Panc1 (cell line): ENCODE measurements at places on chromosomes 4 and X. TPM values are rescaled to one million over a fixed set of nuclear protein-coding genes. Genes with fewer than 3 reads are reported as not detected.

The MAP3K15 gene
- 4.9 TPM for total RNA-seq

The MTM1 gene
- 24.0 TPM for total RNA-seq

The POU4F2 gene
- not detected for total RNA-seq

DNA sequence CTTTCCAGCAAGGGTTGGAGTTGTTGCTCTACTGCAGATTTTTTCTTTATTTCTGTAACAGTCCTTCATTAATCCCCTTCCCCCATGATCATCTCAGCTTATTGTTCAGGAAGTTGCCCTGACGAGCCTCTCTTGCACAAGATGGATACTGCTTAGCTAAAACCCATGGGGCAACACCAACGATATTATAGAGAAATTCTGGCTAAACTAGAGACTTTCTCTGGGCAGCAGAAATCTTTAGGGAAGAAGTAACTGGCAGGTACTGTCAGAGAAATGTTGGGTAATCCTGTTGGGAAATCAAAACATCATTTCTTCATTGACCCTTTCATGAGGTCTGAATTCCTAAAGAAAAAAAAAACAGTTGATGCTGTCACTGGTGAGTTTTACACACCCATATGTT is 921.3 kb downstream of the NLGN4X start:
- DNase-seq, result no peak

- no peak for DNase-seq
Measured at GRCh38 chrX:7163146-7163677, 15.3 kb upstream of the PUDP start.

DNA sequence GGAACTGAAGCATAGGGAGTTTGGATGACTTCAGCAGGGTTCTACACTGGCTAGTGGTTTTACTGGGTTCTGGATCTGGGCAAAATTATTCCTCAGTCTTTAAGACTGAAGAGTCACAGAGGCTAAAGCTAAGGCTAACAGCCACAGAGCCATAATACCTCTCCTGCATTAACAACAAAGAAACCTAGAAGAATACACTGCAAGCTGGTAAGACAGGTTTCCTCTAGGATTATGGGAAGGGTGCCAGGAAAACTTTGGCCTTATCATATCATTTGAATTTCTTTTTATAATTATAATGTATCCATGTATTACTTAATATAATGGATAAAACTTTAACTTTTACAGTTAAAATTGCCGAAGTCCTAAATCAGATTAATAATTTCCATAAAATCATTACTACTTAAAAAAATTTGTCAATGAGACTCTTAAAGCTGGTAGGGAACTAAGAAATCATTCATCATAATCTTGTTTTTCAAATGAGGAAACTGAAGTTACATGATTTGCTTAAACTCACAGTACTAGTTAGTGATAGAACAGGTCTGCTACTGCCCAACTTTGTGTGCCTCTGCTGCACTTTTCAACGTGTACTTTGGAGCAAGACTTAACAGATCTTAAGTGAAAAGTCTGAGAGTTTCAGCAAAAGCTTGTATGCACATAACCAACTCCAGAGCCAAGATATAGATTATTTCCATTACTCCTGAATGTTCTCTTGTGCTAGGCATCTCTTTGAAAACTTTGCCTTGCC is 24.2 kb upstream of the PGRMC2 start:
- no peak for DNase-seq

DNA sequence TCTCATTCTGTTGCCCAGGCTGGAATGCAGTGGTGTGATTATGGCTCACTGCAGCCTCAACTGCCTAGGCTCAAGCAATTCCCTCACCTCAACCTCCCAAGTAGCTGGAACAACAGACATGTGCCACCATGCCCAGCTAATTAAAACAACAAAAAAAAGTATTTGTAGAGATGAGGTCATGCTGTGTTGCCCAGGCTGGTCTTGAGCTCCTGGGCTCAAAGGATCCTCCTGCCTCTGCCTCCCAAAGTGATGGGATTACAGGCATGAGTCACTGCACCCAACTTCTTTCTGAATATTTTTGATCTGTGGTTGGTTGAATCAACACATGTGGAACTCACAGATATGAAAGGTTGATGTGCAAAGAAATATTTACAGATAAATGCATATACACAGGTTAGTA is 18.5 kb upstream of the SEPTIN11 start:
- DNase-seq, result no peak

- no peak for DNase-seq
Measured at GRCh38 chr4:100306018-100306417, 115.8 kb upstream of the DDIT4L start.

- no peak for DNase-seq
Measured at GRCh38 chrX:22968494-22968893, 31.3 kb upstream of the DDX53 start.

GRCh38 chr4:176902710-176903323 is 110.1 kb upstream of the VEGFC start:
- peak; percentile 64 for DNase-seq

DNA sequence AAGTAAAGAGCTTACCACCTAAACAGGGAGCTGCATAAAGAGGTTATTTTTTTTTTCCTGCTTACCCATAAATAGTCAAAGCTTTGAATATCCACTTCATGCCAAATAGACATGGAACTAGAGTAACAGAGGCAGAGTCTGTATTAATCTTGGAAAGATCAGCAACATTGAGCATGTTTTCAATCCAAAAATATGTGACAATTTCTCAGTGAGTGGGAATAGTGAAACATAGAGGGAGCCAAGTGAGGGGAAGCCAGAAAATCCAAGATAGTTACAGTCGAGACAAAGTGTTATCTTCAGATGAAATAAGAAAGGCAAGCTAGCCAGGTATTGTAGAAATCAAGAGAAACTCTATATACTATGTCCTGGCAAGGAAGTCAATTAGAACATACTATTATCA is 122.3 kb upstream of the TACR3 start:
- DNase-seq, result no peak

GRCh38 chr4:119731778-119732177 is 103.2 kb upstream of the PDE5A start:
- no peak for DNase-seq

- no peak for DNase-seq
Measured at GRCh38 chrX:119817130-119817690, 25.8 kb upstream of the RPL39 start.

DNA sequence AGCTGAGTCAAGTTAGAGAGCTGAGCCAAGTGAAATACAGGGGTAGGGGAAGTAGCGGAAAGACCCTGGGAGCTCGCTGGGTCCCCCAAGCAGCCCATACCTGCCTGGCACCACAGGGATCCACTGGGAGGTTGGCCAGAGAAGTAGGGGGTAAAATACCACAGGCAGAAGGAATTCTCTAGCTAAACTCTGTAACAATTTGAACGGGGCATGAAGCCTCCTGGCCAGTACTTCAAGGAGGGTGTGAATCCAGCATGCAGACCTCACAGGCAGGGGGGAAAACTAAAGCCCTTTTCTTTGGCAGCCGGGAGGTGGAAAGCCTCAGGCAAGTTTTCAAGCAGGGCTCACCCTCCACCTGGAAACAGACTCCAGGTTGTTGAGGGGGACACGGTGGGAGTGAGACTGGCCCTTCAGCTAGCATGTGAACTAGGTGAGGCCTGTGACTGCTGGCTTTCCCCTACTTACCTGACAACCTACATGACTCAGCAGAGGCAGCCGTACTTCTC is 3.7 kb upstream of the UGT2A1 start:
- no peak for DNase-seq

- DNase-seq, result no peak
Measured at GRCh38 chrX:56764975-56765791, 36.1 kb downstream of the NBDY start.

DNA sequence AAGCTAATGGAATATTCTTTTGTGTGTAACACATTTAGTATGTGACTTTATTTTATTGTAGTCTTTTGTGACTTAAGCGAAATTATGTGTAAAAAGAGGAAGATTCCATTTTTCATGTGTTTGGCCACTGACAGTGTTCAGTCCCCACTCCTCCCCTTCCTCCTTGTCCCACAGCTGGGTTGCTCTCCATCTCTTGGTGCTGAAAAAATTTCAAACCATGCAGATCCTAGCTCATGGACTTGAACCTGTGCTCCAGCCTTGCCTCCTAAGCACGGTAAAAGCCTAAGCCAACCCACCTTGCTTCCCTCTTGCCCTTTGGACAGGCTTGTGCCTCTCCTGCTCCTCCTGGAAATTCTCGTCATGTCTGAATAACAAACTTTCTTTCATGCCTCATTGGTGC is 2008.5 kb upstream of the TENM3 start:
- DNase-seq, result no peak

GRCh38 chr4:84913176-84913575 is 53.3 kb downstream of the WDFY3 start:
- no peak for DNase-seq

- DNase-seq, result no peak
Measured at GRCh38 chrX:31115398-31115797, 43.6 kb upstream of the FTHL17 start.

DNA sequence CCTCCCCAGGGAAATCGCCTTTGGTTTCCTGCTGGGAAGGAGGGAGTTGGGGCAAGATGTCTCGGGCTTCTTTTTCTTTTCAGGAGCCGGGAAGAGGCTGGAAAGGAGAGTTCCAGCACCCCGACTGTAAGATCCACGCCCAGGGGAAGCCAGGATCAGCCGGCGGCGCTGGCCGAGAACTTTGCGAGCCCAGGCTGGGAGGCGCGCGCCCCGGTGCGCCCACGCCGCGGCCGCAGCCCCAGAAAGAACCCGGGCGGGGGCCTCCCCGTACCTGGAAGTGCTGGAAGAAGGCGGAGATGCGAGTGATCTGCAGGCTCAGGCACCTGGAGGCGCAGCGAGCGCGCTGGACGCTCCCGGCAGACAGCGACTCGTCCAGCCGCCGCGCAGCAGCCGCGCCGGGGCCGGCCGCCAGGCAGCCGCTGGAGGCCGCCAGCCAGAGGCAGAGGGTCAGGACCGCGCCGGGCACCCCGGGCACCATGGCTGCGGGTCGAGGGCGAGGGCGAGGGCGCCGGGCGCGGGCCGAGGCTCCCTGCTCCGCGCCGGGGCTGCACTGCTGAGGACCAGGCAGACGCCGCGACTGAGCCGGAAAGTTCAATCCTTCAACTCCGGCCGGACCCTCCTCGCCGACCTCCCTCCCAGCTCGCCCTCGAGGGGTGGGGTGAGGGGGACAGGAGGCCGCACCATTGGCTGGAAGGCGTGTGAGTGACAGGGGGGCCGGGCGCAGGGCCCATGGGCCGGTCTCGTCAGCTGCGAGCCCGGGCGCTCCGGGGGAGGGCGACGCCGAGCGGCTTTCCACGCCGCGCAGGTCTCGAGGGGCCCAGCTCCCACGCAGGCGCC is at the start of gene ANOS1:
ANOS1 (minus strand) TSS at position 579 of the 837 bp plus-strand sequence; CDS start at position 478, 101 bp downstream.
- DNase-seq, result no peak
